ENCODE measurements at places on chromosomes 13 and 19.

DNA sequence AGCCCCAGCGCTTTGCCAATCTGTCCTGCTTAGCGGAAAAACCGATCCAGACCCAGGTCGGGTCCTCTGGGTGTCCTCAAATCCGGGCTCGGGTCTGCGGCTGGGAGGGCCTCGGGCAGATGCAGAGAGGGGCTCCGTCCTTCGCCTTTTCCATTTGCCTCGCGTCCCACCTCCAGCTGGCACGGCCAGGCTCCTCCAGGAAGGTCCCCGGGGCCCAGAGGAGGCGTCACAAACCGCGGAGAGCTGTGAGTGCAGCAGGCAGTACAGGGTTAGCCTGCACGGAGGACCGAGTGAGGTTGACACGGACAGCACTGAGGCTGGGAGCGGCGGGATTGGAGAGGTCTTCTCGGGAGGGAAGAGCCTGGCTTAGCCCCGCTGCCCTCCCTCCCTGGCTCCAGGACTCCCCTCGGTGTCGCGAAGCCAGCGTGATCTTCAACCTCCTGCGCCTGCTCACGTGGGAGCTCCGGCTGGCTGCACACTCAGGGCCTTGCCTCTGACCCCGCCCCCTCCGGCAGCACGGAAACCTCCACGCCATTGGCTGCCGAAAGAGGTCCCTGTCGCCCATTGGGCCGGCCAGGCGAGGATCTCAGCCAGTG lies 2.8 kb upstream of the IFNL2 start:
- DNase-seq = no peak

- DNase-seq = no peak
Measured at GRCh38 chr13:82147526-82147925, 1734.7 kb downstream of the SLITRK1 start.

- DNase-seq = no peak
Measured at GRCh38 chr13:98429531-98429930, 147.4 kb downstream of the STK24 start.

GRCh38 chr13:62014299-62014698 lies 598.6 kb upstream of the PCDH20 start:
- no peak for DNase-seq

- no peak for DNase-seq
Measured at GRCh38 chr13:24166561-24166960, 6.0 kb downstream of the SPATA13 start.

- peak; percentile 72 for DNase-seq
Measured at GRCh38 chr19:35154525-35155406, at the start of gene FXYD5. Gene FXYD5 (plus strand): TSS chr19:35154735. CDS start chr19:35155551, 816 bp downstream.

DNA sequence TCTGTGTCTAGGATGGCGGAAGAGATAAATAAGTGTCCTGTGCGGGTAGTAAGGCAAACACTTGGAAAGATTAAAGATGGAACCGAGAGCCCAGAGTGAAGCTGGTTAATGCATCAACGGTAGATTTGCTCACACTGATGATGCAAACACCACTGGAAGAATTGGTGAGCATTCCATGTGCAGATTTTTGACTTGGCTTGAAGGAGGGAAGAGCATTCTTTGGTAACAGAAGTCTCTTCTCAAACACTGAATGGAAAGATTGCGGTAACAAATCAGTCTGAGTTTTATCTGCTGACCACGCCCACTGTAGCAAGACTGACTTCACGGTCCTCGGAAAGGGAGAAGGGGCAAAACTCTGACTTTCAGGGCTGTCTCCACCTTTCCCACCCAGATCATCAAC lies 112.5 kb downstream of the COL4A1 start:
- DNase-seq = no peak

GRCh38 chr13:39037410-39037879 lies 444 bp downstream of the PROSER1 start:
- no peak for DNase-seq

- no peak for DNase-seq
Measured at GRCh38 chr19:55372316-55373081, 2.2 kb upstream of the IL11 start.
